ENCODE measurements at places on chromosomes 6 and 20.

DNA sequence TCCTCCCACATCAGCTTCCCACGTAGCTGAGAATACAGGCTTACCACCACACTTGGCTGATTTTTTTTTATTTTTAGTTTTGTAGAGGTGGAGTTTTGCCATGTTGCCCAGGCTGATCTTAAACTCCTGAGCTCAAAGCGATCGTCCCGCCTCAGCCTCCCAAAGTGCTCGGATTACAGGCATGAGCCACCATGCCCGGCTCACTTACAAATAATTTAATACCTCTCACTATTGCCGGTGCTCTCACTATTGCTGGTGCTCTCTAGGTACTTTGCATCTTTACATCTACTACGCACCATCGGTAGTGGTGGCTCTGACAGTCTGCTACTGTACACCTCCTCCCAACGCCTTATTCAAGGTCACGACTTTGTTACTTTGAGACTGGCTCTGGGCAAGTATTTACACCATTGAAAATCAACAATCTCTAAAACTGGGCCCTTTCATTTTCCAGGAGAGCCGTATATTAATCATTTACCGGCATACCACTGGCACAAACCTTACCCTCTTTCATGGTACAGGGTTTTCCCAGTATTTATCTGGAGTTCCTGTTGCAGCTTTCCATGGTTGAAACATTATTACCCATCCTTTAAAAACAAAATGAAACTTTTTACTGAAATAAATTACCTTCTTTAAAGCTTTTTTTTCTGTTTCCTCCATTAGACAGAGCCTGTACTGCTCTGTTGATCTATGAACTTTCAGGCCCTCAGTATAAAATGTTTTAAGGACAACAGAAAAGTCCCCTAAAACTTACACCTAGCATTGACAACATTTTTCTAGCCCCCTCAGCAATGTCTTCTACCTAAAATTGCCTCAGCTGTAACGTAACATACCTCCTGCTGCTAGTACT lies 259.6 kb upstream of the PLCB4 start:
- DNase-seq, result no peak

GRCh38 chr6:17962436-17963031 lies 24.9 kb downstream of the KIF13A start:
- no peak for DNase-seq

DNA sequence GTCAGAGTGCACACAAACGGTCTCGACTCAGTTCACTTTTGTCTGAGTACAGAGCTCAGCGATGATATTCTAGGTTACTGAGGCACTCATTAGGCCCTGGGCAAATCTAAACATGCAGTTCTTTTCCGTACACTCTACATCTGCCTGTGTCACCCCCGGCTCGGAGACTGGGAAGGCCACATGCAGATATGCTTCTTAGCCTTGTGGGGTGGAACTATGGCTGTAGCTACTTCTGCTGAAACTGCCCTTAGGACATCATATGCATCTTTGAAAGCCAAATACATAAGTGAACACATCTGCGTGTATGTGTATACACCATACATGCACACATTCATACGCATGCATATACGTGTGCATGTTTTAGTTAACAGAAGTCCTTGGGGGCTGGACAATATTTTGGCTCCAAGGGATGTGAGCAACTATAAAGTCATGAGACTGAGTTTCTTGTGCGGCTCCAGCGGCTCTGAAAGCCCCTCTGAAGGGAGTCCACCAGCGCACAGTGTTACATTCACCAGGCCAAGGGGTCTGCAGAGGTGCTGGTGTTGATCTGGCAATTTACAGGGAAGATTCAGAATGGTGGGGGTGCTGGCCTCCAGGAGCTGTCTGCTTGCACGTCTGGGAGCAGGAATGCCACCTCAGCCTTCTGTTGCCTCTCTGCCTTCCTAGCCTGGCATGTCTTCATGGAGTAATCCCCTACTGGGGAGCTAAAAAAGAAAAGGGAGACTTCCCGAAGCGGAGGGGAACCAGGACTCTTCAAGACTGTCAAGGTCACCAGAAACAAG lies 31.6 kb downstream of the PSMG4 start:
- no peak for DNase-seq

GRCh38 chr20:54017846-54018245 lies 52.5 kb downstream of the BCAS1 start:
- DNase-seq, result no peak

- no peak for DNase-seq
These were observed 14.3 kb downstream of the RIMS1 start for GRCh38 chr6:71900642-71901041.

- DNase-seq, result no peak
These were observed 70.9 kb upstream of the CCDC167 start for GRCh38 chr6:37570482-37571133.

- DNase-seq, result no peak
These were observed 521.0 kb upstream of the EPHA7 start for GRCh38 chr6:93940381-93940780.

GRCh38 chr6:150056156-150056555 lies 12.8 kb downstream of the ULBP3 start:
- no peak for DNase-seq

DNA sequence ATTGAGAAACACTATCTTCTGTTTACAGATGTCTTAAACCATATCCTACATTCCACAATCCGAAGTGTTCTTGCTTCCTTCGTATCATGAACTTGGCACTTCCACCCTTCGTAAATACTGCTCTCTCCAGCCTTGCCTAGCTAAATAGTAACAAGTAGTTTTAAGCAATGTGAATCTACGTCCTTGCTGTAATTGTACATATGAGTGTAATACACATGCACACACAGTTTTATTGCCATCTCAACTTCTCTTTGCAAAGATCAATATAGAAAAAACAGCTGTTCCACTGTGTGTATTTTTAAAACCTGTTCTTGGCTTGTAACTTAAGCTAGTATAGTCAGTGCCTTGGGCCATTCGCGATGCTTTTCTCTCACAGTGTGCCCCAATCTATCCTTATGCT lies 1524.7 kb downstream of the GRIK2 start:
- DNase-seq, result no peak

DNA sequence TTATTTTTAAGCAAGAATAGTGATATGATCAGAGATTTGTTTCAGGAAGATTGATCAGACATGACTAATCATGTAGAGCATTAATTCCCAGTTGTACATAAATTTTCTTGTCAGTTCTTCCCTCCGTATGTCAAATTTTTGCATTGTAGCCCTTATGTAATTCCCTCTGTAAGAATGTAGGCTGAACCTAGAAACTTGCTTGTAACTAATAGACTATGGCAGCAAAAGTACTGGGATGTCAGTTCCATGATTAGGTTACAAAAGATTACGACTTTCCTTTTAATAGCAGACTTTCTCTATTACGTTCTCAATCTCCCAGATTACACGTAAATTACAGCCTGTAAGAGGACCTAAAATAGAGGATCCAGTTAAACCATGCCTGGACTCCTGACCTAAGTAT lies 79.4 kb upstream of the EPHA7 start:
- DNase-seq, result no peak

- no peak for DNase-seq
These were observed 24.2 kb upstream of the TMX4 start for GRCh38 chr20:8043687-8044282.

Data from stimulated activated CD8-positive, alpha-beta memory T cell treated with anti-CD3 and anti-CD28 coated beads, Interleukin-2, amount 100 ng/mL, for 48 hours (primary cell).